ENCODE measurements at places on chromosomes 12 and 14. TPM values are rescaled to one million over a fixed set of nuclear protein-coding genes. Genes with fewer than 3 reads are reported as not detected.

DNA sequence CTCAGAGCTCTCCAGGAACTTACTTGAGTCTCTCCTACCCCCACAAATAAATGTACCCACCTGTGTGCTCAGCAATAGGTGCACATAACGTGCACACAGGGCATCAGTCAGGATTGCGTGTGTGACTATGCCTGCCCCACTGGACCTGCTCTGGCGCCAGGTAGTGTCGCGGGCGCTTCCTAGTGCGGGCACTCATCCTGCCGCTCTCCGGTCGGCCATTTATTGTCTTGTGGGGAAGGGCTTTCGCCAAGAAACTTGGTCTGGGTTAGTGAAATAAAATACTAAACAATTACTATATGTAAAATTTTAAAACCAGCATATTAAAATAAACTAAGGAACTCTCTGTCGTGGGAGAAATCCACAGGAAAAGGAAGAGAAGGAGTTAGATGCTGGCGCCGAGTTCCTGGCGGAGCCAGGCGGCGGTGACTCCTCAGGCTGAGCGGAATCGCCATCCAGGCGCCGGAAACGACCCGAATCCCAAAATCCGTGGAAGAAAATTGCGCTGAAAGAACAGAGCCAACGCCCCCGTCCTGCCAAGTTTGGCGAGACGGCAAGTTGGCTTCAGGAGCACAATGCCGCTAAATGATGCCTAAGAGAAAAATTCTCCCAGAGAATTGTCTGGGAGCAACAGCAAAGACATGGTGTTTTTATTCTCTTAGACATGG is 7.9 kb upstream of the HOXC13 start:
- no peak for DNase-seq

DNA sequence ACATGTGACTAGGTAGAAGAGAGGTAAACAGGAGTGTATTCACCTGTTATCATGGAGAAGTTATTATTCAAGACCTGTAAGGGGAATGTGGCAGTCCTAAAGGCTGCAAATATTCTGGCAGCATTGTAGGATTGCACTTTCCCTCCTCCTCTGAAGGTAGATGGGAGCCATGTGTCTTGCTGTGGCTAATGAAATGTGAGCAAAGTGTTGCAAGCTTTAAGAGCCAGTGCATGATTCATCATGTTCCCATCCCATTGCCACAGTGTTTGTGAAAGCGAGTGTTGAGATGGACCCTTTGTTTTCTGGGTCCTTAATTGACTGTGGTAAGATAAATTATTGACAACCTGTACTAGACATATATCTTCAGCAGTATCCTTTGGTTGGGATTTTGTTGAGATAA is 128.7 kb downstream of the RGS6 start:
- DNase-seq: no peak

GRCh38 chr12:124745891-124746570 is 117.6 kb downstream of the SCARB1 start:
- DNase-seq: peak; percentile 94

DNA sequence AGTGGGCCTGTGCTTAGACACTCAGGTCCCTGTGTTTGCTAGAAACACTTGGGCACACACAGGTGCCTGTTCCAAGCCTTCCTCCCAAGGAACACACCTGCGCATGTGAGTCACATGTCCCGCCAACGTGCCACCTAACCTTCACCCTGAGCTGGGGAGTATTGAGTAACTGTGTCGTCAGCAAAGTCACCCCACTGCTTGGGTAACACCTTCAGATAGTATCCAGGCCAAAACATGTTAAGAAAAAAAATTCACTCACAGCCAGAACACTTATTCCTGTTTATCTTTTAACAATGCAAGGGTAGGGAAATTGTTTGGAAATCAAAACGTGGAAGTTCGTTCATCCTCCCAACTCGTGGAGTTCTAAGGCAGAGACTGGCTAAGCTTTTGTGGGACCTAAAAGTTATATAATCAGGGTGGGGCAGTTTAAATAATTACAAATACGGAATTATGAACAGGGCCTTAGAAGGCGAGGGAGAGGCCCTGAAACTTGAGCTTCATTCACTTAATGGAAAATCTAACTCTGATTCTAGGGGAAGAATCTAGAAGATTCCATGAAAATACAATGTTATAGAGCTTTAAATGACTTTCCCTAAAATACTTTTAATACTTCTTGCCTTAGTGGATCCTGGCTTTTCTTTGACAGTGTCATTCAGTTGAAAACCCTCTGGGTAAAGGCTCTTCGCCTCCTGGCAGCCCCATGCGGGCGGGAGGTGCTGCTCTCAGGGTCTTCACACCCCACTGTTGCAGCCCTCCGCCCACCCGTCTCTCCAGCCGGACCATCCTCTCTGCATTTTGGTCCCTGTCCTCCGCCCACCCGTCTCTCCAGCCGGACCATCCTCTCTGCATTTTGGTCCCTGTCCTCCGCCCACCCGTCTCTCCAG is 30.3 kb upstream of the ADIPOR2 start:
- DNase-seq: no peak

DNA sequence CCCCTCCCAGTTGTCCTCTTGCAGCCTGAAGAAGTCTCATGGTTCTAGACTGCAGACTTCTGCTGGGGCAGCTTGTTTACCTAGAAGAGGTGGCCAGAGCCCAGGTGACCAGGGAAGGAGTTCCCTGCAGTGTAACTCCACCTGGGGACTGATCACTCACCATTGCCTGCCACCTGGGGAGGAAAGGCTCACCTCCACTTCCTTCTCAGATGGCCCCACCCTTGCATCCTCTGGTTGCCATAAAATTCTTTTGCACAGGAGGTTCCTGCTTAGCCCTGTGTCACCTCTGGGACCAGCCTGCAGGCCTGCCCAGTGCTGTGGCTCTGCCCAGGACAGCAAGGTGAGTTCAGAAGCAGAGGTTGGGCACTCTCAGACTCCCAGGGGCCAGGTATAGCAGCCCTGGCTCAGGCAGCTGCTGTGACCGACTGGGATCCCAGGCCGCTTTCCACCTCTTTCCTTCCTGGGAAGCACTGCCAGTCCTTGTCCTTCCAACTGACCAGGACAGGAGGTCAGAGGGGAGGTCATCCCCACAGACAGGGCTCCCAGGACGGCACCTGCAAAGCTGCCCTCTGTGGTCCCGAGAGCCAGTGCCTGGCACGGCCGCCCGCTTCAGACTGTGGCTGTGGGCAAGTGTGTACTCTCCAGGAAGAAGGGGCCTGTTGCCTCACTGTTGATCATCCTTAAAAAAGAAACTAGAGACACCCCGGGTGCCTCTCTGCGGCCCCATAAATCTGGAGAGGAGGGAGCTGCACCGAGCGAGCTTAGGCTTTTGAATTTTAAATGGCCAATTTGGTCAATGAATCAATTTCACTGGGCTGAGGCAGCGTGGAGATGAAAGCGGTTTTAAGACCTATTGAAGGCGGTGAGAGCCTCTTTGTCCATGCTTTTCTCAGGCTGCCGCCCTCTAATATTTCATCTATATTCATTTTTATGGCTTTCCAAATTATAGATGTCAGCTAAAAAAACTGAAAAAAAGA is 79.5 kb upstream of the C14orf180 start:
- no peak for DNase-seq

DNA sequence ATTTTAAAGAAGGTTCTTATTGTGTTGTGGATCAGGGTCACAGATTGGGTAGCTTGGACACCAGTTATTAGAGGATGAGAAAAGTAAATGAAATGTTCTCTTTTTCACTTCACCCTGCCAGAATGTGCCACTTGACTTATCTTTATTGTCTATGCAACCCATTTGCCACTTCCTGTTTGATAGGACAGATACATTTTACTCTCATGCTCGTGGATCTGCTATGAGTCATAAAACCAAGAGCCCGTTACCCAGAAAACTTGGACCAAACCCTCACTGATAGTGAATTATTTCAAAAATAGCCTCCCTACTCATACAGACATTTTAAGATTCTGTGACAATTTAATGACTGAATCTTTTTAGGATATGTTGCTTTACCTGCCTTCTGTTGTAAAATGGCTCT is 1.8 kb downstream of the ISCA2 start:
- no peak for DNase-seq

GRCh38 chr12:124848621-124849380 is 14.9 kb downstream of the SCARB1 start:
- peak; percentile 37 for DNase-seq

GRCh38 chr12:85662207-85662602 is 174.0 kb downstream of the RASSF9 start:
- no peak for DNase-seq

GRCh38 chr12:102957339-102958050 is at the start of gene ASCL1:
ASCL1 (plus strand) TSS chr12:102957674; CDS start chr12:102958245, 571 bp downstream.
- peak; percentile 16 for DNase-seq

DNA sequence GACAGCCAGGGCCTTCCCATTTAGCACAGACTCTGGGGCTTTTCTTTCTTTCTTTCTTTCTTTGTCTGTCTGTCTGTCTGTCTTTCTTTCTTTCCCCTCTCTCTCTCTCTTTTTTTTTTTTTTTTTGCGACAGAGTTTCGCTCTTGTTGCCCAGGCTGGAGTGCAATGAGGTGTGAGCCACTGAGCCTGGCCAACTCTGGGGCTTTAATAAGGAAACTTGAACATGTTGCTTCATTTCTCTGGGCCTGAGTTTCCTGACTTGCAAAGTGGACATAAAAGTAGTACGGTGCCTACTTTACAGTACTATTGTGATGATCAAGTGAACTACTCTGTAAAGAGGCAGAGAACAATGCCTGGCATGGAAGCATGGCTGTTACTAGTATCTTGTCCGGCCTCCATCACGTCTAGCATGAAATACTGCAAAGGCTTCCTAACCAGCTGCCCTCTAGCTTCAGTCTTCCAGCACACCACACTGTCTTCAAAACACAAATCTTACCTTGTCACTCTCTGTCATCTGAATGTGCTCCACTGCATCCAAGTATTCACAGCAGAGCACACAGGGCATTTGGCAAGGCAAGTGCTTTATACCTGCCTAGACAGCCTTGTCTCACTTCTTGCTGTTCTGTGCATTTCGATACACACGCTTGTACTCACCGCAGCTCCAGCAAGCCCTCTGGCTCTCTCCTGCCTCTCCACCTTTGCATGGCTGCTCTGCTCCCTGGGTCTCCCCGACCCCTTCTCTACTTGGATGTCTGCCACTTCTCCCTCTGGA is 96.7 kb downstream of the IRF2BPL start:
- DNase-seq: no peak

- DNase-seq: no peak
Measured at GRCh38 chr14:61671082-61671481, 24.2 kb upstream of the HIF1A start.

GRCh38 chr14:103508521-103509329 is 13.9 kb downstream of the CKB start:
- no peak for DNase-seq

GRCh38 chr14:69483765-69484443 is 624 bp upstream of the PLEKHD1 start:
- peak; percentile 19 for DNase-seq

- no peak for DNase-seq
Measured at GRCh38 chr12:56243731-56244181, 13.9 kb downstream of the SLC39A5 start.

GRCh38 chr14:50007123-50007903 is 109.1 kb downstream of the VCPKMT start:
- no peak for DNase-seq

GRCh38 chr12:11762723-11763326 is 113.4 kb downstream of the ETV6 start:
- DNase-seq: no peak

GRCh38 chr14:70077720-70078119 is 111.0 kb downstream of the SLC8A3 start:
- DNase-seq: no peak

DNA sequence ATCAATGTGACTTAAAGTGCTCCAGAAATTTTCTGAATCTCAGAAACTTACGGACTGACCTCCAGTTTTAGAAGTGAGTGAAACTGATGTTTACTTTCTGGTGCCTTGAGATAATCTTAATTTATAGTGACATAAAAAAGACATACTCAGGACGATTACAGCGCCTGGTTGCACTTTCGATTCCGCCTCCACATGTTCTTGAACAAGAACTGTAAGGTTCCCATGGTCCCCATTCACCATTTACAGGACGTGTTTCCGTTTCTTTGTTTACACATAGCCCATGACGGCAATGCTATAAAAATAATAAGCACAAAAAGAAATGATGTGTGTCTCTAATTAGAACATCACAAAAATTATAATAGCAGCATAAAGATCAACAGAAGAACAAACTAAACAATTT is 98.2 kb downstream of the ADAMTS20 start:
- no peak for DNase-seq

DNA sequence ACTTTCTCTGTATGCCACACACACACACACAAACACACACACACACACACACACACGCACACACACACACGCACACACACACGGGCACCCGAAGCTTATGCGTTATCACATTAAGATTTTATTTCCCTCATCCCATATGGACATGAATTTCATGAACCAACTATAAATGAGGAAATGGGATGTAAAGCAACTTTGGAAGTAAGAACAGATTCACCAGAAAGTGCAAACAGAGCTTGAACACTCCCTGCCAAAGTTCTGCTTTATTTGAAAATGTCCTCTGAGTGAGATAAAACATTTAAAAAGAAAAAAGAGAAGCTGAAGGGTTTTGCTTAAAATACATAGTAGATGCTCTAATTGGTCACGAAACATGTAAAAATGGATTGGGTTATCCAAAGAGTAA is 90.4 kb upstream of the OTX2 start:
- no peak for DNase-seq

The TPPP2 gene
- total RNA-seq: not detected

The SIX1 gene
- 0.47 TPM for total RNA-seq

The TMEM119 gene
- total RNA-seq: 2.2 TPM

The CFAP54 gene
- total RNA-seq: 5.9 TPM

The AICDA gene
- not detected for total RNA-seq

The VPS33A gene
- total RNA-seq: 27.1 TPM

The DCAF4 gene
- total RNA-seq: 7.0 TPM

The ENDOU gene
- total RNA-seq: not detected

The MIP gene
- 0.62 TPM for total RNA-seq

The PLEKHD1 gene
- 0.16 TPM for total RNA-seq
